Vagina (tissue), 2 donors: ENCODE measurements at places on chromosomes 16 and 17.

DNA sequence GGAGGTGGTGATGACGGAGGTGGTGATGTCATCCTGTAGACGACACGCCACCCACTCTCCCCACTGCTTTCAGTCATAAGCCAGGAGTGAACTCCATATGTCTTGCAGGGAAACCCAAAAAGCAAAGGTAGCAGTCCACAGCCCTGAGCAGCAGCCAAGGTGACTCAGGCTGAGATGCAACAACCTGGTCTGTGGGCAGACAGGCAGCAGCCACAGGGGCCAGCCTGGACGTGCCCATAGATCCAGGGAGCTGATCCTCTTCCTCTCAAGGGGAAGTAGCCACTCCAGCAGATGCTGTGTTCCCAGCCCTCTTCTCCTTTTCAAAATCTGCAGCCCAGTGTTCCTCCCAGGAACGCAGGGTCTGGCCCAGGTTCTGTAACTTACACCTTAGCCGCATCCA lies 17.3 kb upstream of the CIITA start:
- no peaks in the 10 kb centered on the region for H3K4me1 ChIP-seq
- DNase-seq = no peak
- H3K27ac ChIP-seq = no peak overlapping the region
- H3K4me3 ChIP-seq = no peak overlapping the region
- no peaks in the 10 kb centered on the region for H3K36me3 ChIP-seq

DNA sequence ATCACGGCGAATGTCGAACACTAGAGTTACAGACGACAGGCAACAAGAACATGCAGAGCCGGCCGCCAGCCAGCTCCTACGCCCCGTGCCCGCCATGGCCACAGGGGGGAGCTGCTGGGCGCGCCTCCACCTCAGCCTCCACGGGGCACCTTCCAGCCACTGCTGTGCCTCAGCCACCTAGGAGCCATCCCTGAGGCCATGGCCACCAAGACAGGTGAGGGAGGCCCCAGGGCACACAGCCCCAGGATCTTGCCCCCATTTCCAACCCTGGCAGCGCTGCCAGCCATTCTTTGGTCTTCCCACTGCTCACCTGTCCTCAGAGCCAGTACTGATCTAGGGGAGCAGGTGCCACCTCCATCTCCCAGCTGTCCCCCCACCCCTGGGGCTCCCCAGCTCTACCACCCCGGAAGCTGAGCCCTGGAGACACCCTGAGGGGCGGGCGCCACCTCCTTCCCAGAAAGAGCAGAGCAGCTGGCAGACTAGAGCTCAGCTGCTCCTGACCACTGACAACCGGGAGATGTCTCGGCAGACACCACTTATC lies 11.8 kb downstream of the GNPTG start:
- H3K36me3 ChIP-seq = no peaks in the 10 kb centered on the region
- H3K4me1 ChIP-seq = no peaks in the 10 kb centered on the region
- no peak for DNase-seq
- H3K27me3 ChIP-seq = no peaks in the 10 kb centered on the region
- no peak overlapping the region for H3K27ac ChIP-seq
- no peak overlapping the region for H3K4me3 ChIP-seq

DNA sequence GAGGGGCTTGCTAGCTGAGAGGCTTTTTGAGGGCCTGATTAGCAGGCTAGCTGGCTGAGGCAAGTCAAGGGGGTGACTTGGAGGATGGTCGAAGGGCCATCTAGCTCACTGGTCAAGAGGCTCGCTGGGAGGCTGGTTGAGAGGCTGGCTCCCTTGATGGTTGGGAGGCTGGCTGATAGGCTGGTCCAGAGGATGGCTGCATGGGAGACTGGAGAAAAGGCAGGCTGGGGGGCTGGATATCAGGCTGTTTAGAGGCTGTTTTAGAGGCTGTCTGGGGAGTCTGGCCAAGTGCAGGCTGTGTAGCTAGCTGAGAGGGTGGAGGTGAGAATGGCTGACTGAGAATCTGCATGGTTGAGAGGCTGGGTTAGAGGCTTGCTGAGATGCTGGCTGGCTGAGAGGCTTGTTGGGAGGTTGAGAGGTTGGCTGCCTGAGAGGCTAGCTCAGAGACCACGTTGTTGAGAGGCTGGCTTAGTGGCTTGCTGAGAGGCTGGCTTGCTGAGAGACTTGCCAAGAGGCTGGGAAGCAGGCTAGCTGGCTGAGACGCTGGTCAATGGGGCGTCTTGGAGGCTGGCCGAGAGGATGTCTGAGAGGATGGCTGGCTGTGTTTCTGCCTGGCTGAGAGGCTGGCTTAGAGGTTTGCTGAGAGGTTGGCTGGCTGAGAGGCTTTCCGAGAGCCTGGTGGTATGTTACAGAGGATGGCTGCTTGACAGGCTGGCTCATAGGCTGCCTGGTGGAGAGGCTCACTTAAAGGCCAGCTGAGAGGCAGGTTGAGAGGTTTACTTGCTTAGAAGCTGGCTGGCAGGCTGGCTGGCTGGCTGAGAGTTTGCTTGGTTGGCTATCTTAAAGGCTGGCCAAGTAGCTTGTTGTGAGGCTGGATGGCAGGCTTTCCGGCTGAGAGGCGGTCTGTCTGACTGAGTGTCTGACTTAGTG lies 36.6 kb upstream of the ACSM2B start:
- H3K27ac ChIP-seq = peak overlapping the region; percentile 74
- H3K4me3 ChIP-seq = peak overlapping the region; percentile 36
- no peaks in the 10 kb centered on the region for H3K36me3 ChIP-seq
- peaks cover 34% of the 10 kb centered on the region for H3K4me1 ChIP-seq
- H3K27me3 ChIP-seq = no peaks in the 10 kb centered on the region
- DNase-seq = no peak

GRCh38 chr17:58379511-58379824 lies 27.5 kb upstream of the SUPT4H1 start:
- H3K4me3 ChIP-seq = no peak overlapping the region
- DNase-seq = no peak
- H3K27ac ChIP-seq = no peak overlapping the region
- H3K4me1 ChIP-seq = peaks cover 22% of the 10 kb centered on the region
- no peaks in the 10 kb centered on the region for H3K27me3 ChIP-seq
